ENCODE measurements at places on chromosomes 2 and 18.

- DNase-seq = no peak
Observed at GRCh38 chr18:48947092-48947491, 3.7 kb downstream of the SMAD7 start.

DNA sequence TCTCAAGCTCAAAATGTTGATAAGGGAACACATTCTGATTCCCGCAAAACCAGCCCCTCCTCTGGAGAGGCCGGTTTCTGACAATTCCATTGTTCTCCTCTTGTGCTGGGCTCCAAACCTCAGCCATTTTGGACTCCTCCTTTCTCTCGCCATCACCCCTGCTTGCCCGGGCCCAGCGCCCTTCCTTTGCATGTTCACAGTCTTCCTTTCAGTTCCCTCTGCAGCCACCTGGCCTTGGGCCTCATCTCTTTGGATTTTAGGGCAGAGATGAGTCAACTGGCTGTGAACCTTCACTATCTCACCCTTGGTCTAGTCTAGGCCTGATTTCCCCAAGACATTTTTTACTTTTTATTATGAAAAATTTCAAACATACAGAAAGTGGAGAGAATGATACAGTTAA, 155.9 kb upstream of the MAP3K20 start:
- no peak for DNase-seq

GRCh38 chr2:29009711-29010677, 28.9 kb downstream of the TOGARAM2 start:
- no peak for DNase-seq

- no peak for DNase-seq
Observed at GRCh38 chr2:231037202-231037730, at the start of gene C2orf72. TSS of gene C2orf72 (plus strand) at chr2:231037523. CDS start at chr2:231037566, 43 bp downstream.

DNA sequence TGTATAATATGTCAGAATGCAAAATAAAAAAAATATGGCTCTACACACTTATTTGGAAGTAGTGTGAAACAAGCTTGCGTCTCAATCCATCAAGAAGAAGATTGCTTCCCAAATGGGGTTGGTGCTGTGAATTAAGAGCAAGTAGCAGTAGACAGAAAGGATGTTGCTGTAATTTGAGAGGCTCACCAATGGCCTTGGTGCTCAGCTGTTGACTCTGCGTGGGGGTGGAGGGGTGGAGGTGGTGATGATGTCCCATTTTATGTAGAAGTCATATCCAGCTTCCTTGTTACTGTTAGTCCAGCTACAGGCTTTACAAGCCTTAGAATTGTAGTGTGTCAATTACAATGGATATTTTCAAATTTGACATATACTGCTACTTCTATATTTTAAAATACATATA, 223.4 kb upstream of the RND3 start:
- no peak for DNase-seq

GRCh38 chr2:239015218-239015900, 167.5 kb downstream of the TWIST2 start:
- DNase-seq = no peak

DNA sequence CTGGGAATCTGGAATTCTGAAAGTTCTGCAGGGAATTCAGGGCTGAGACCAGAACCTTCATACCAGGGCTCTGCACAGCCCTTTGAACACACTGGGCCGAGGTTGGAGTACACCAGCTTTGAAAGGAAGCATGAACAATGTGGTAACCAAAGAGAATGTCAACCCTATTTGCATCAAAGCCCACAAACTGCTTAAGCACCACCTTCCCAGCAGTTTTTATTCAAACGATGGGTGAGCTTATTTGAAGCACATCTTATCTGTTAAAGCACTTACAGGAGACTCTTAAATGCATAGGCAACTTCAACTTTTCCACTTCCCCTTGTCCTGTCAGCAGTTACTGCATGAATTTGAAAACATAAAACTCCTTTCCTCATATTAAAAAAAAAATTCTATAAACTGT, 96.6 kb downstream of the TXNL1 start:
- no peak for DNase-seq

DNA sequence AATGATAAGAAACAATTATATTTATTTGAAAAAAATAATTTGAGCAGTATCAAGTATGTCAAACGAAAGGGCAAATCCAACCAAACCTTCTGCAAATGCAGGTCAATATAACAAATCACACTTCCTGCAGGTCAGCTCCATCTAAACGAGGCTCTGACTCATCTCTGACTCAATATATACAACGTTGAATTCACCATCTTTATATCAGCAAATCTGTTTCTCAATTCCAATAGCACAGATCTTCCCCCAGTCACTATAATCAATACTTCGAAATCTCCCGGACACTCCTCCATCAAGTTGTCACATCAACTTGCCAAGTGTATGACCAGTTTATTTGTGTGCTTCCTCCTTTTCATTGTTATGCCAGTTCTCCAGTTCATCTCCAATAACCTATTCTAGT, 388.9 kb downstream of the ZEB2 start:
- DNase-seq = no peak

DNA sequence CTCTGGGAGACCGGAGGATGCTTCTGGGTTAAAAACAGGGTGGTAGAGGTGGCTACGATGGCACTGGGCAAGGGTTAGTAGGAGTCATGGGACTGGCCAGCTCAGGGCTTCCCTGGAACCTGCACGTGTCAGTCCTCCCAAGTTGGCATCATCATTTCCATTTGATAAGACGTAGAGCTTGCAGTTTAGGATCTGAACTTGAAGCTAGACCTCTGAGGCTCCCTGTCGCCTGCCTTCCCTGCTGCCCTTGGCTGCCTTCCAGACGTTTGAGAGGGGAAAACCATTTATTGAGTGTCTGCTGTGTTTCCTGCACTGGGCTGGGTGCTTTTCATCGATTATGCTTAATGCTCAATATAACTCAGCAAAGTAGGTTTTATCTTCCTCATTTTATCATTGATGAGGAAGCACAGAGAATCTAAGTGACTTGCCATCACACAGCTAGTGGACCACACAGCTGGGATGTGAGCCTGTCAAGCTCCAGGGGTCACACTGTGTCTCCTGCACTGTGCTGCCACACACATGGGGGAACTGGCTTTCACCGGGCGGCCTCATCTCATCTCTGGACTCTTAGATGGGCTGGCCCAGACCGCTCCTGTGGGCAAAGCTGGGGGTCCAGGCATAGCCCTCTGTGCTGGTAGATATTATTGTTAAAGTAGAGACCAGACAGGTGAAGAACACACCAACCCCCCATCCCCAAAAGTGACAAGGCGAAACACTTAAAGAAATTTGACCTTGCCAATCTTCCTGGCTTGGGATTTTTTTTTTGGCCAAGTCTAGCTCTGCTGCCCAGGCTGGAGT, 7.8 kb downstream of the NT5DC4 start:
- DNase-seq = no peak

- no peak for DNase-seq
Observed at GRCh38 chr2:127254386-127254981, 34.4 kb upstream of the CYP27C1 start.

DNA sequence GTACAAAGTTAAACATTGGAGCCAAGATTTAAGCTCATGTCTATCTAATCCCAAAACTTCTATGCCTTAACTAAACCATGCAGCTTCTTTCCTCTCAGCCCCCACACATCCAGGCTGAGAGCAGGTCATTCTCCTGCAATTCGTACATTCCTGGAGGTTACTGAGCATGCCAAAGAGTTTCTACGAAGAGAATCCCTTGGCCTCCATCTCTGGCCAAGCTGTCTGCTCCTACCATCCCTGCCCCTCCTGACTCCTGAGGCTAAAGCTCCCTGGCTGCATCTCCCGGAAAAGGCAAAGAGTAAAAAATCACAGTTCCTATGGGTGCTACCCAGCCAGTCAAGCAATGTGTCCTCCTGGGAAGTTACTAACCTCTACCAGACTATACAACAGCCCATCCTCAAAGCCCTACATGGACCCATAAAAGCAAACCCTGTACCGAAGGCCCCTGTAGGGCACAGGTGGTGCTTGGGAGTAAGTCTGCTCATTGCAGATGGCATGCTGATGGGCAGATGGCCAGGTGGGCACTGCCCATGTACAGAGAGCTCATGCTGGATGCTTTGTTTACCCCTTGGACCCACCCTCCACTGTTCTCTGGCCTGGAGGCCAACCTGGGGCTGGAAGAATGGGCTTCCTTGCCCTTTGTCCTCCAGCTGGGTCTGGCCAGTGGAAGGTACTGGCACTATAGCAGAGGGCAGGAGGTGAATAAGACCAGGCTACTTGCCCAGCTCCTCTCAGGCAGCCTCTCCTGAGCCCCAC, 99.5 kb downstream of the TTC32 start:
- no peak for DNase-seq

DNA sequence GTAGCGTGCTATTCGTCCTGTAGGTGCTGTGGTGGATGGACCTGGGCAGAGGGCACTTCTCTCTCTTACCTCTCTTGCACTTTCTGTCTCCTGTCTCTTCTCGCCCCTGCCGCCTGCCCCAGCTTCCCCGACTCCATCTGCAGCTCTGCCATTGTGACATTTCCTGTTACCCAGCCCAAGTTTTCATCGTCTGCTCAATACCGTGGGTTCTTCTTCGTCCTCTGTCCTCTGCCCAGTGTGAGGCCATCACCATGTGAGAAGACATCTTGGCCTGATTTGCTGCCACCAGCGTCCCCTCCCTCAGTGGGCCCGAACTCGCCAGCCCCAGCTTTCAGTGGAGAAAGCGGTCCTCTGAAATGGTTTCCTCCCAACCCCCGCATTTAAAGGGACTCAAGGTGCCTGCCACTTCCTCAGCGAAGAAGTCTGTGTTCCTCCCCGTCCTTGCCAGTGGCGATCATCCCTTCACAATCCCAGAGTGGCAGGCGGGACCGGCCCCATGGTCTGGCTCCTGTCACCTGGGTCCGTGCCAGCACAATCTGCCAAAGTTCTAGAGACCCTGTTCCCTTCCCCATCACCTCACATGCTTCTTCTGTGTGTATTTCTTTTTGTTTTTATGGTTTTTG, 18.0 kb downstream of the TGOLN2 start:
- no peak for DNase-seq

- DNase-seq = no peak
Observed at GRCh38 chr2:189129971-189130370, 49.6 kb downstream of the COL5A2 start.

- no peak for DNase-seq
Observed at GRCh38 chr2:20588918-20589871, 61.7 kb downstream of the HS1BP3 start.

GRCh38 chr18:80023173-80023572, 11.1 kb upstream of the RBFA start:
- no peak for DNase-seq

DNA sequence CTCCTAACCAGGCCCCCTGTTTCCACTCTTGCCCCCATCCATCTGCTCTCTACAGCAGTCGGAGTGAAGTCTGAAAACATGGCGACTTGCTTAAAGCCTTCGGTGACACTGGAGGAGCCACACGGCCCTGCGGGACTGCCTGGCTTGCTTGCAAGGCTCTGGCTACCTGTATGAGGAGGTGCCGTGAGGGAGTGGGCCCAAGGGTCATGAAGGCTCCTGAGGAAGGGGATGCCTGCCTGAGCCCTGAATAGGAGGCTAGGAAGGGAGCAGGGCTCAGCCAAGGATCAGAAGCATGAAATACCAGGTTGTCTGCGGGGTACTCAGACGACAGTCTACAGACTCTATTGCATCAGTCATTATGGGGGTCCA, 75.4 kb downstream of the EMX1 start:
- DNase-seq = no peak

- no peak for DNase-seq
Observed at GRCh38 chr2:240333985-240334384, 101.5 kb upstream of the GPC1 start.

DNA sequence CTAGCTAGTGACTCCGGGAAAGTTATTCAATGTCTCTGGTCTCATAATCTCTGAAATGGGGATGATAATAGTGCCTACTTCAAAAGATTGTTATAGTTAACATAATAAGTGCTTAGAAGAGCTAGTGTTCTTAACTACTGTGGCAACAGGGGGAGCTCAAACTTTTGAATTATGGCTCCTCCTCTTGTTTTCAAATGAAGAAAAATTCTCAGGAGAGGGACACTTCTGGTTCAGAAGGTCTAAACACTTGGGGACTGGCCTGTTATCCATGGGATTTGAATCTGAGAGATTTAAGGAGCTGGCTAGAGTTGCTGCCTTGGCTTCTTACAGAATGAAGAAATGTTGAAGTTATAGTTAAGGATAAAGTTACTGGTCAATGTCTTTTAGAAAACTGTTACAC, 92.2 kb upstream of the ITGB6 start:
- DNase-seq = no peak

DNA sequence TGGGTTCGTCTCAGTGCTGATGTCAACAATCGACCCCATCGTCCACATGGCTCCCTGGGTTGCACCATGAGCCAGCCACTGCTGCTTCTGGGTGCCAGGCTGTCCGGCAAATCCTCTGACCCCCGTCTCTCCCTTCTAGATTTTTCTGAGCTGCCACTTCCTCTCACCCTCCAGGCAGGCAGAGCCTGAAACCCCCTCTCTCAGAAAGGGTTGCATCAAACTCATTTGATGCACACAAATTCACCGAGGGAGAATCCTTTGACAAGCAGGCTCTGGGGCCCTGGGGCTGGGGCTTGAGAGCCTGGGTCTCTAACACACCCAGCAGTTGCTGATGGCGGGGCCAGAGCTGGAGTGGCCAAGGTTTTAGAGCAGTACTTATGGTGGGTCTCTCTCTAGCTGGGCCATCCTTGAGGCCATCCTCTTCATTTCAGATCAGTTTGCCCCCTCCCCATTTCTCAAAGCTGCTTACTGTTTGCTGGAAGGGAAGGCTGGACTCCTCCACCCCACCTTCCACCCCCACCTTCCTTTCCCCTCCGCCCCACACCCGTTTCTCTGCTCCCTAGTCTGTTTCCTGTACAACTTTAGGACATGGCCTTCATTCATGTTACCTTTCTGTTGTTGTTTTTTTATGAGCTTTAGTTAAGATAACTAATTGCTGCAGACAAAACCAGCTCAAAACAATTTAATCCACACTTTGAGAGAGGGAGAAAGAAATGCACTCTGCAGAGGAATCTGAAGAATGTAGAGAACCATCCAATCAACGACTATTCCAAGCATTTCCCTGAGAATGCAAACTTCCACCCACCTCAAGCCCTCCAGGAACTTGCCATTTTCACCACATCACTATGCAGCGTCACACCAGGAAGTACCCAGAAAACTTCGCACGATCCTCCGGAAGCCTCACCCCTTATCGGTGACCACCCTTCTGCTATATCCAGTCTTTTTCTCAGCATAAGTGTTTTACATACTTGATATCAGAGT, 69.5 kb downstream of the ARL4C start:
- no peak for DNase-seq
